Bronchial epithelial cell (primary cell): ENCODE measurements at places on chromosomes 7 and 10. TPM values are rescaled to one million over a fixed set of nuclear protein-coding genes. Genes with fewer than 3 reads are reported as not detected.

CLDN15 gene
- 2.1 and 2.9 TPM in 2 replicates for total RNA-seq

DNA sequence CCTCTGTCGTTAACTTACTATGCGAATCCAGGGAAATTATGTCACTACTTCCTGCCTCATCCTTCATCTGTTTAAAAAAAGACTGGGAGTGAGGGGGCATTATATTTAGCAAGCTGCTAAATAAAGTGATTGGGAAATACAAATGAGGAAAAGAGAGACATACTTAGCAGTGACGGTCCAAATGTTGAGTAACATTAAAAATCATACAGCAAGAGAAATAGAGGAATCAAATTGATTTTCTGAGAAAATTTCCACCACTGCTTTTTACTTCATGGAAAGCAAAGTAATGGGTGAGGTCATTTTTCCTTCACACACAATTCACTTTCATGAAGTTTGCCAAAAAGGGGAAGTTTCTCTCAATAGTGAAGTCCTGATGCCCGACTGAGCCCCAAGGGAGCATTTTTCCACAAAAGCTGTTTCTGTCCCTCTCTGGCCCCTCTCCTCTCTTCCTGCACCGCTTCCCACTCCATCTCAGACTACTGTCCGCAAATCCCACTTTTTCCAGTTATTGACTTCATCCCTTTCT is 61.9 kb upstream of the ADO start:
- no peak for DNase-seq

GRCh38 chr7:40851001-40851400 is 716.2 kb downstream of the SUGCT start:
- DNase-seq, result no peak

- no peak for DNase-seq
Observed at GRCh38 chr7:101589052-101589451, 40.0 kb downstream of the MYL10 start.

- peak; percentile 36 for DNase-seq
Observed at GRCh38 chr7:7595451-7595850, 28.8 kb downstream of the MIOS start.
